Caco-2 (cell line): ENCODE measurements at places on chromosomes 1 and 21.

- DNase-seq: no peak
Measured at GRCh38 chr1:212968368-212968863, 18.1 kb downstream of the VASH2 start.

GRCh38 chr1:54442185-54442584 lies 36.0 kb upstream of the SSBP3 start:
- DNase-seq: no peak

DNA sequence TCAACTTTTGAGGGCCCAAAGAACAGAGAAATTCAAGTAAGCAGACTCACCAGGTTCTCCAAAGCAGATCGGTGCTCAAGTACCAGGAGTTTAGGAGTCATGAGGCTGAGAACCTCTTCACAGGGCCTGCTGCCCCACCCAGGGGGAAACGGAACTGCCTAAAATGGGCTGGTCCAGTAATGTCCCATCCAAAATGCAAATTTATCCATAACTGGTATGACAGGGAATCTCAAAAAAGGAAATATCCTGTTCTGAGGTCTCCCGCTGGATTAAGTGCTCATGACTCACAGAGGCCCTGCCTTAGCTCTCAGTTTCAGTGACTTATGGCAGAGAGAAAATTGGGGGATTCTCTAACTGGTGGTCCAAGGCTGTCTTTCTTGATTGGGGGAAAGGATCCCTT lies 9.3 kb downstream of the SPRR2G start:
- no peak for DNase-seq

GRCh38 chr1:33390542-33390941 lies 40.4 kb downstream of the PHC2 start:
- DNase-seq: no peak
